ENCODE measurements at places on chromosomes 2 and 18. TPM values are rescaled to one million over a fixed set of nuclear protein-coding genes. Genes with fewer than 3 reads are reported as not detected.

CYS1 gene
- total RNA-seq, result not detected

FTCDNL1 gene
- total RNA-seq, result 3.8 TPM

AKAIN1 gene
- total RNA-seq, result not detected

FSHR gene
- not detected for total RNA-seq

ZSWIM2 gene
- not detected for total RNA-seq

LRRFIP1 gene
- total RNA-seq, result 155 TPM

GRHL1 gene
- total RNA-seq, result 0.79 TPM

TNS1 gene
- total RNA-seq, result 0.40 TPM

CGREF1 gene
- 6.6 TPM for total RNA-seq

CXCR1 gene
- not detected for total RNA-seq

CIDEA gene
- total RNA-seq, result not detected

KRTCAP3 gene
- 5.0 TPM for total RNA-seq
